ENCODE measurements at places on chromosomes 16 and 17.
A peak's percentile ranks its signal among the peaks of the same experiment; 100 is the strongest.

- no peak for DNase-seq
Measured at GRCh38 chr17:52828621-52829020, 670.1 kb upstream of the CA10 start.

- no peak for DNase-seq
Measured at GRCh38 chr17:43384476-43384862, 14.3 kb upstream of the ARL4D start.

DNA sequence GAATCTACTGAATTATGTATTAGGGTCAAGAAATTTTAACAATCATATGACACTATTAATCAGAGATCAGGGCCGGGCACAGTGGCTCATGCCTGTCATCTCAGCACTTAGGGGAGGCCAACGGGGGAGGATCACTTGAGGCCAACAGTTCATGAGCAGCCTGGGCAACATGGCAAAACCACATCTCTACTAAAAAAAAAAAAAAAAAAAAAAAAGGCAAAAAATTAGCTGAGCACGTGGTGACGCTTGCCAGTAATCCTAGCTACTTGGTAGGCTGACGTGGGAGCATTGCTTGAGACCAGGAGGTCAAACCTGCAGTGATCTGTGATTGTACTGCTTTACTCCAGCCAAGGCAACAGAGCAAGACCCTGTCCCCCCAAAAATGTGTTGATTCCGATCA lies 52.5 kb upstream of the CLEC3A start:
- DNase-seq, result no peak

DNA sequence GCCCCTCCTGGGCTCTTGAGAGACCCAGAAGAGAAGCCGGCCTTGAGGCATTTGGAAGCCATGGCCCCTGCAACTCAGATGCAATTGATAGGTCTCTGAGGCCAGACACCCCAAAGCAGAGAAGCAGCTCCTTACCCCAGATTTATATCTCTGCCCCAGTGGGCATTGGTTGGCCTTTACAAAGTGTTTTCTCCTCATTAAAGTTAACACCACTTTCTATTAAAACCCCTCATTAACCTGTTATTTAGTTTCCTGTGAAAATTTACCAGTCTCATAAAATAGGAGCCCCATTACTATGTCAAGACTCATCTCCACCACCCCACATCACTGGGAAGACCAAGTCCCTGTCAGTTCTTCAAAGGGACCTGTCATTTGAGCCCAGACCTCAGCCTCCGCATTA lies at the start of gene KRT35:
Gene KRT35 (minus strand): TSS at position 116 of the 400 bp plus-strand sequence. CDS start 54 bp downstream, at position 62.
- no peak for DNase-seq

DNA sequence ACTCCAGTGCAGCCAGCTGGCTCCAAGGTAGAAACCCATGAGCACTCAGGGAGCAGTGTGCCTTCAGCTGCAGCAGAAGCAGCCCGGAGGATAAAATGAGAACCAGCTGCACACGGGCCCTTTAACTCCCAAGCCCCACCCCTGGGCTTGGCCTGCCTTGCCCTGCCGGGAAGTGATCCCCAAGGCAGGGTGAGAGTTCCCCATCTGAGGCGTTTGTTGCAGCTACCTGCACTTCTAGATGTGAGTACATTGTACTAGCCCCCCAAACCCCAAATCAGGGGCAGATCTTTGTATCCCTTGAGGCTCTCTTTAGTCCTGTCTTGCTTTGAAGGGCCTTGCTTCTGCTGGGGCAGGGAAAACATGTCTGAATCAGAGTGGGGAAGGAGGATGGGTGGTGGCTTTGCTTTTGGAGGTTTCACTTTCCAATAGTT lies at the start of gene MVP:
Gene MVP (plus strand): TSS at position 192 of the 431 bp plus-strand sequence. CDS start 10,088 bp downstream, outside the sequence.
- peak; percentile 70 for DNase-seq
